NCI-H748 treated with DMSO at 0.1 percent for 48 hours (cell line): ENCODE measurements at places on chromosomes 11 and 22.
A peak's percentile ranks its signal among the peaks of the same experiment; 100 is the strongest.

DNA sequence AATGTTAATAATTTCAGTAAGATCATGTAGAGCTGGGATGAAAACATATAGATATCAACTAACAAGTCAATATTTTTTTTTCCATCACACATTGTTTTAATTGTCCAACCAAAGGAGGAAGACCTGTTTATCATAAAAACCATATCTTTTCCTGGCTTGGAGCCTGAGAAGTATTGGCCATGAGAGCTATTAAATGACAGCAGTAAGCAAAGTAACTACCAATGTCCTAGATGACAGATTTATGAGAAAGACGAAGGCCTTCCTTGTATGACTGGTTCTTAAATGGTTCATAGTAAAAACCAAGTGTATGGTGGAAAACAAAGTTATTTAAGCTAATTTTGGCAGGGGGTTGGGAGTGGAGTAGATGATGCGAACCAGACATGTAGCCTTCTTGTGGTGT is 1147.1 kb upstream of the TENM4 start:
- DNase-seq, result no peak

GRCh38 chr11:9851366-9851765 is 187.5 kb downstream of the SWAP70 start:
- no peak for DNase-seq

- peak; percentile 3 for DNase-seq
Measured at GRCh38 chr22:30262917-30263741, 3.5 kb downstream of the OSM start.

DNA sequence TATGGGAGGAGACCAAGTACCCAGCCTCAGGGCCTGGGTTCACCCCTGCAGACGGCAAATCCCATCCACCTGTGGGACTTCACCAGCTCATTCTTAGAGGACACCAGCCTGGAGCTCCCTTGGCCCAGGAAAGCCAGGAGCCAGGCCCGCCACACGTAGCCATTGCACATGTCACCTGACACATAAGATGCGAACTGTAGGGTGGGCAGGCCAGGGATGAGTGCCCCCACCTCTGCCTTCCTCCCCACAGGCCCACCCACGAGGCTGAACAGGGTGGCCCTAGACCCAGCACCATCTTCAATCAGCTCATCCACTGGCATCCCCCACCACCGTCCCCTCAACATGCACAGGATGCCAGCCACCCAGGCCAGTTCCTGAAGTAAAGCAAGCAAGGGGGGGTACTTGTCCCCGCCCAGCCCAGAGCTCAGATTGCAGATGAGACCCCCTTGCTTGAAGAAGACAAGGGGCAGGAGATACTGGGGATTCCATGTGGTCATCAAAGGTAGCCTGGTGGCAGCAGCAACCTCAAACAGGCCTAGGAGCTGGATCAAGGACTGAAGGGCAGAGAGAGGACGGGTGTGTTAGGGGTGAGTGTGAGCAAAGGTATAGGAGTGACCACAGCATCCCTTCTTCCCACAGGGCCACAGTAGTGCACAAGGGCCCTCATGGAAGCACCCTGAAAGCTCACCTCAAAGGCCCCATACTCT is 45.6 kb downstream of the IGLL5 start:
- DNase-seq, result no peak

- no peak for DNase-seq
Measured at GRCh38 chr22:41216984-41217383, 11.9 kb downstream of the L3MBTL2 start.

DNA sequence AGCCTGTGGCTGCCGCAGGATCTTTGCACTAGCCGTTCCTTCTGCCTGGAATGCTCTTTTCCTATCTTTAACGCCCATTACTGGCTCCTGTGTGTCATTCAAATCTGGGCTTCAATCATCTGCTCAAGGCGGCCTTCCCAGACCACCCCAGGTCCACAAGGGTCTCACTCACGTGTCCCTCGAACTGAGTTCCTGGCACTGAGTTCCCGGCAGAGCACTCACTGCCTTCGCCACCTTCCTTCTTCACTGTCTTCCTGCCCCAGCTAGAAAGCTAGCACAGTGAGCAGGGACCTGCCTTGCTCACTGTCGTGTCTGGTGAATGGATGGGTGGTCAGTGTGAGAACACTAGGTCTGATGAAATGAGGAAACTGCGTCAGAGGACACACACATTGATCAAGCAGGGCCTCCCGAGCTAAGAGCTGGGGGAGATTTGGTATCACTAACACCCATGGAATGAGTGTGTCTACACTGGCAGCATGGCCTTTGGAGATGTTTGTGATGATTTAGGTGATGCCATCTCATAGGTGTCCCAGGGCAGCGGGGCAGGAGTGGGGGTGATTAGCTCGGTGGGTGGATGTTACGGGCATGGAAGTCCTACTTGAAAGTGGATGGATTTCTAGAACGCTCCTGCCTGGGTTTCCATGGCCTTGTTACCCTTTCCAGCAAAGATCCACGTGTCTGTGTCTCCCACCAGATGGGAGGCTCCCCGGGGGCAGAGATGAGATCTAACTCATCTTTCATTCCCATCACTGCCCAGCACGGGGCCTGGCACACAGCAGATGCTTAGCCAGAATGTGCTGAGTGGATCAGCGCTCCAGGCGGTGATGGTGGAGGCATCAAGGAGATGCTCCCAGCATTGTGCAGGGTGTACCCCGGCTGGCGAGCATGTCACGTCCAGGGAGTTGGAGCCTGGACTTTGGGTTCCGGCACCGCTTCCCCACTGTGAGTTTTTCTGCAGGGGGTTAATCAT is 64.5 kb downstream of the SHISAL1 start:
- no peak for DNase-seq

GRCh38 chr22:33873186-33873585 is 47.1 kb downstream of the LARGE1 start:
- no peak for DNase-seq

GRCh38 chr11:69211920-69212797 is 56.4 kb downstream of the SMIM38 start:
- no peak for DNase-seq

DNA sequence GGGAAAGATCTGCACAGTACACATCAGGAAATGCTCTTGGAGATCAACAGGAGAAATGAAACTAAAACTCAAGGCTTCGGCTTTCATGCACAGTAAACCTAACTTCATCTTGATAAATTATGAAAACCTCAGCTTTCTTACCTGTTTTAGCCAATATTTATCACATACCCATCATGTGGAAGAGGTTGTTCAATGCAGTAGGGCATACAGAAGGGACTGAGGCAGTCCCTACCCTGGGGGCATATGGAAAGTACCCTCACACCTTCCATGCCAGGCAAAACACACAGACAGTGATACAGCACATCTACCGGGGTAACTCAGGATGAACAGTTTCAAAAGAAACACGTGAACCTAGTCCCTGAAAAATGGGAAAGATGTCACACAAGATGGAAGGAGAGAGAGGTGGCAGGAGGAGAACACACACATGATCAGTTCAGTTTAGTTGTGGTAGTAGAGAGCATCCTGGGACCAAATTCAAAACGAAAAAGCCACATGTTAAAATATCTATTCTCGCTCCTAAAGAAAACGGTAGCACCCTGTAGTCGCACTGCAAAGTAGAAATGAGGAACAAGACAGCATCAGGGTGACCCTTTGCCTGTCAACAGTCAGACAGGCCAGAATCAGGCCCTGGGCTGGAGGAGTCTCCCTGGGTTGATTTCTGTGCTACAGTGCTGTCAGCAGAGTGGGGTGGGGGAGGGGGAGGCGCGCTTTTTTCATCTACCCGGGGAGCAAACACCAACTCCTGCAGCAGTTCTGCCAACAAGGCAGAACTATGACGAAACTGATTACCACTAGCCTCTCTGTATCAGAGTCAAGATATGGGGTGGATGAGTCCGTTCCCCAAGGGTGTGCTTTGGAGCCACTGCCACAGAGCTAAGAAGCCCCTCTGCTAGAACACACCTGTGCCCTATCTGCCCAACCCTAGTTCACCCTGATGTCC is 1.3 kb downstream of the HIRA start:
- DNase-seq, result no peak

GRCh38 chr22:49107961-49108530 is 719.6 kb downstream of the BRD1 start:
- DNase-seq, result no peak

DNA sequence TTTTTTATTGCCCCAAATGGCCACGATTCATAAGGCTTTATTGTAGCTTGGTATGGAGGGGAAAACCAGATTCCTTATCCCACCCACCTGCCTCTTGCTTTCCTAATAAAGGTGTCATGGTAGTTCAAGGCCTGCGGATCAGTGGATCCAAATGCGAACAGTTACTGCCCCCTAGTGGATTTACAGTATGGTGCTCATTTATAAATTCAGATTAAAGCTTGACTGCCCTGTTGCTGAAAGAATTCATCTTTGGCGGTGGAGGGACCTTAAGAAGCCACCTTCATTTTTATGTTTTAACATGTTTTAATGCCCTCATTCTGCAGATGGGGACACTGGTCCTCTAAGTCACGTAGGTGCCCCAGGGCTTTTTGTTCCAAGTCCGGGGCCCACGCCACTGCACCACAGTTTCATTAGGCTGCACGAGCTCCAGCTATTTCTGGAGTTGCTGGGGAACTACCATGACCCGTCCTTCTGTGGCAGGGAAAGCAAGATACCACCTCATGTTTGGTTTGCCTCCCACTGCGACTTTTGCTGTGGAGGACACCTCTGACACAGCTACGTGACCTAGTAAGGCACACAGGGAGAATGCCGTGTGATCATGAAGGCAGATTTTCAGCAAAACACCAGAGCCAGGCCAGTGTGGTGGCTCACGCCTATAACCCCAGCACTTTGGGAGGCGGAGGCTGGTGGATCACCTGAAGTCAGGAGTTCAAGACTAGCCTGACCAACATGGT is 15.6 kb upstream of the INCENP start:
- DNase-seq, result peak; percentile 75

DNA sequence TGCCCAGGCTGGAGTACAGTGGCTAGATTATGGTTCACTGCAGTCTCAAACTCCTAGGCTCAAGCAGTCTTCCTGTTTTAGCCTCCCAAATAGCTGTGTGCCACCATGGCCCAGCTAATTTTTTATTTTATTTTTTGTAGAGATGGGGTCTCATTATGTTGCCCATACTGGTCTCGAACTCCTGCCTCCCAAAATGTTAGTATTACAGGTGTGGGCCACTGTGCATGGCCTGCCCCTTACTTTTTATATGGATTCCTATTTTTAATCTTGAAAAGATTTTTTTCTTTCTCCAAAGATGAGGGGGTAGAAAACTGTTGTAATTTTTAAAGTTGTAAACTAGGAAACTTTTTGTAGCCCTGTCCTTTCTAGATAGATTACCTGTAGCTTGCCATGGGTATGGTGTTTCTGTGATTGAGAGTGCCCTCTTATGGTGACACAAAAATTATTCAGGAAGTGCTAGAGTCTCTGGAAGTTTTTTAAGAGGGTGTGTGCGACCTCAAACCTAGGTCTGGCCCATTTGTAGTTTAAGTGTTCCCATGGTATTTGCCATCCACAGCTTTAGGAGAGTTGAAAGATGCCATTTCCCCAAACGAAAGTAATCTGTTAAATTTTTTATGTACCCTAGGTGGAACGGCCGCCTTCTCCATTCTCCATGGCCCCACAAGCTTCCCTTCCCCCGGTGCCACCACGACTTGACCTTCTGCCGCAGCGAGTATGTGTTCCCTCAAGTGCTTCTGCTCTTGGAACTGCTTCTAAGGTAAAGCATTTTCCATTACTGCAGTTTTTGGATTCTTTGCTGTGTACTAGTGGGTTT is 32.4 kb downstream of the MCAM start:
- peak; percentile 0 for DNase-seq

- DNase-seq, result no peak
Measured at GRCh38 chr22:28024422-28024888, 105.4 kb upstream of the PITPNB start.

GRCh38 chr11:9276571-9276970 is 11.4 kb upstream of the DENND5A start:
- no peak for DNase-seq

- DNase-seq, result no peak
Measured at GRCh38 chr11:119652907-119653659, 75.9 kb downstream of the NECTIN1 start.

DNA sequence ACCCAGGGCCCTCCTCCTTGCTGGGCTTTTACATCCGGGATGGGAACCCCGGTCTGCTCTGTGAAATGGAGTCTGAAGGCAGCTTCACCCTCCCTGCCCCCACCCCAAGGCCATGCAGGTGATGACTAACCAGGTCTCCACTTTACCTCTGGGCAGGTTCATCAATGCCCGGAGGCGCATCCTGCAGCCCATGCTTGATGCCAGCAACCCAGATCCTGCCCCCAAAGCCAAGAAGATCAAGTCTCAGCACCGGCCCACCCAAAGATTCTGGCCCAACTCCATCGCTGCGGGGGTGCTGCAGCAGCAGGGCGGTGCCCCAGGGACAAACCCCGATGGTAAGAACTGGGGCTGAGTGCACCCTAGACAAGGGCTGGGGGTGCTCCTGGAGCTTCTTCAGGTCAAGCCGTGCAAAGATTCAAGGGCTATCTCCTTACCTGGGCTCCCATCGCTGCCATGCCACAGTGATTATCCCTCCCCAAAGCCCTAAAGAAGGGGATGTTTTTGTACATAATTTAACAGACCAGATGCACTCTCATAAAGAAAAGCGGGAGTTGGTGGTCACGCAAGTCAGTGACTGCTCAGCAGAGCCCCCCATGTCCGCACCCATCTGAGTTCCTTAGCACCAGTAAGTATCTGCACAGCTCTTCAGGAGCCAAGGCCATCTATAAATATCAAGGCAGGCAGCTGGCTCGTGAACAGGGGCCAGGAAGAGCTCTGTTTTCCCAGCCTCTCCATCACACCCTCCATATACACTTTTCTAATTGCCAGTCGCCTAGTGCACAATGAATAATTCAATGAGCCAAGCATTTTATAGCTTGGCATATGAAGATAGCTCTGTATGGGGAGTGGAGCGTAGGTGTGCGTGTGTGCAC is 66.0 kb downstream of the FEZ1 start:
- DNase-seq, result no peak
